Progenitor cell of endocrine pancreas (in vitro differentiated cells): ENCODE measurements at places on chromosomes 1 and 21.
A peak's percentile ranks its signal among the peaks of the same experiment; 100 is the strongest.

- H3K27me3 ChIP-seq: no peaks in the 10 kb centered on the region
- no peaks in the 10 kb centered on the region for H3K36me3 ChIP-seq
- no peak overlapping the region for H3K4me3 ChIP-seq
- H3K4me1 ChIP-seq: peaks cover 30% of the 10 kb centered on the region
These were observed 10.7 kb downstream of the MACF1 start for GRCh38 chr1:39214998-39215873.

- no peak overlapping the region for H3K4me3 ChIP-seq
- H3K27me3 ChIP-seq: no peaks in the 10 kb centered on the region
- H3K4me1 ChIP-seq: no peaks in the 10 kb centered on the region
- no peak overlapping the region for H3K27ac ChIP-seq
- no peaks in the 10 kb centered on the region for H3K36me3 ChIP-seq
These were observed 39.0 kb upstream of the CD5L start for GRCh38 chr1:157880621-157881020.

DNA sequence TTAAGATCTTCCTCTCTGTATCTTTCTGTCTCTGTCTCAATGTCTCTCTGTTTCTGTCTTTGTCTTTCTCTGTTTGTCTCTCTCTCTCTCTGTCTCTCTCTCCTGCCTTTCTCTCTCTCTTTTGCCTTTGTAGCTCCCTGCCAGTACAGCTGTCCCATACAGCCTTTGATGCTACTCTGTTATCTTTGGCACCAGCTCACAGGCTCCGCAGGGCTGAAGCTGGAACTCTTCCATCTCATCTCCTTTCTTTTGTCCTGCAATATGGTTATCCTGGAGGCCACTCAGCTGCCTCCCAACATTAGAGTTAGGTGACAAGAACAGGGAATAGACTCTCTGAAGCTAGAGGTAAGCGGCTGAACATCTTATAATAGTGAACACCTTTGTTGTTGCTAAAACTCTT, 354.3 kb upstream of the NEGR1 start:
- H3K4me3 ChIP-seq: no peak overlapping the region
- H3K27me3 ChIP-seq: no peaks in the 10 kb centered on the region
- no peak for DNase-seq
- H3K27ac ChIP-seq: no peak overlapping the region
- peaks cover 8% of the 10 kb centered on the region for H3K4me1 ChIP-seq

- peaks cover 37% of the 10 kb centered on the region for H3K4me1 ChIP-seq
- peak overlapping the region; percentile 90 for H3K27ac ChIP-seq
- peak overlapping the region; percentile 35 for H3K4me3 ChIP-seq
- H3K27me3 ChIP-seq: no peaks in the 10 kb centered on the region
These were observed 187.7 kb upstream of the FOXD3 start for GRCh38 chr1:63134501-63135173.

DNA sequence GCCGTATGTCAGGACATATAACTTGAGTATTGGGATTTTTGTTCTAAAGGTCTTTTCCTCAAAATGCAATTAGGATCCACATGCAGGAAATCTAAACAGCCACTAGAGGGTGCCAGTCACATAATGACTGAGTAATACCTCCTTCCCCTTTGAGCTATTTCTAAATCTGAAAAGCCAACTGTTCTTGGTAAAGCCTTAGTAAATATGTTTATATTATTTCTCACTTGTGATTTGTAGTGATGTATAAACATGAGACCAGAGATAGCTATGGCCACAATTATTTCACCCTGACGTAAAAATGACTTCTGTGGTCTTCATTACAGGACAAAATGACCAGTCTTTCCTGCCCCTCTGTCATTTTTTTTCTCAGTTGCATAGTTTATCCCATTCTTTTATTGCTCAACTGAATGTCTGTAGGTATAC, 41.0 kb upstream of the DR1 start:
- no peak overlapping the region for H3K27ac ChIP-seq
- H3K4me1 ChIP-seq: no peaks in the 10 kb centered on the region
- no peaks in the 10 kb centered on the region for H3K36me3 ChIP-seq

GRCh38 chr1:94988356-94988755, 61.4 kb upstream of the CNN3 start:
- no peak for DNase-seq
- no peaks in the 10 kb centered on the region for H3K36me3 ChIP-seq
- peak overlapping the region; percentile 18 for H3K27ac ChIP-seq
- no peaks in the 10 kb centered on the region for H3K27me3 ChIP-seq
- H3K4me3 ChIP-seq: no peak overlapping the region
- peaks cover 27% of the 10 kb centered on the region for H3K4me1 ChIP-seq

DNA sequence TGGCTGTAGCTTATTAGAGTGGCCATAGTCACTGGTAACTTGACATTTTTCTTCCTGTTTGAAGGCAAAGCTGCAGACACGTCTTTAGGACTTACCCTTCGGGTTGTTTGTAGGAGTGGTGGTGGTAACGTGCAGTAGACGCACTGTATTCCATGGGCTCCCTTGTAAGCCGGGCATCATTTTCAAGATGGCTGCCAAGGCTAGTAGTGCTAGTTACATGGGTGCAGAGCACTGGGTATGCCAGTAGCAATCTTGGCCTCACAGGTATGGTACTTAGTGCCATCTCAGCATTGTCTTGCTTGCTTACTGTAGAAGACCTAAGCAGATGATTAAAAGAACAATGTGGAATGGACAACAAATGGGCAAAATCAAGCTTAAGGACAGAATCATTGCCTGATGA, 1.9 kb downstream of the YBX1 start:
- H3K27me3 ChIP-seq: no peaks in the 10 kb centered on the region
- H3K36me3 ChIP-seq: peaks cover 17% of the 10 kb centered on the region
- peaks cover 55% of the 10 kb centered on the region for H3K4me1 ChIP-seq
- peak overlapping the region; percentile 91 for H3K4me3 ChIP-seq
- H3K27ac ChIP-seq: peak overlapping the region; percentile 95

GRCh38 chr1:28246427-28246832, 10.5 kb downstream of the ATP5IF1 start:
- H3K27ac ChIP-seq: peak overlapping the region; percentile 73
- DNase-seq: no peak
- H3K27me3 ChIP-seq: no peaks in the 10 kb centered on the region
- peak overlapping the region; percentile 94 for H3K4me3 ChIP-seq
- H3K4me1 ChIP-seq: peaks cover 39% of the 10 kb centered on the region
- no peaks in the 10 kb centered on the region for H3K36me3 ChIP-seq
